ENCODE measurements at places on chromosomes 3 and 15. TPM values are rescaled to one million over a fixed set of nuclear protein-coding genes. Genes with fewer than 3 reads are reported as not detected.

Gene CHRNA7
- total RNA-seq, result 1.8 TPM

Gene GPR15
- 1.0 TPM for total RNA-seq

Gene PRSS50
- total RNA-seq, result 0.34 TPM

Gene CMSS1
- total RNA-seq, result 6.8 TPM

Gene SQOR
- total RNA-seq, result 181 TPM

Gene TRPM1
- total RNA-seq, result not detected

Gene CTXND1
- total RNA-seq, result 1.0 TPM
